GOT3 (cell line): ENCODE measurements at places on chromosomes 3 and 15.

- no peak for DNase-seq
These were observed 247.4 kb downstream of the MCTP2 start for GRCh38 chr15:94478763-94479162.

DNA sequence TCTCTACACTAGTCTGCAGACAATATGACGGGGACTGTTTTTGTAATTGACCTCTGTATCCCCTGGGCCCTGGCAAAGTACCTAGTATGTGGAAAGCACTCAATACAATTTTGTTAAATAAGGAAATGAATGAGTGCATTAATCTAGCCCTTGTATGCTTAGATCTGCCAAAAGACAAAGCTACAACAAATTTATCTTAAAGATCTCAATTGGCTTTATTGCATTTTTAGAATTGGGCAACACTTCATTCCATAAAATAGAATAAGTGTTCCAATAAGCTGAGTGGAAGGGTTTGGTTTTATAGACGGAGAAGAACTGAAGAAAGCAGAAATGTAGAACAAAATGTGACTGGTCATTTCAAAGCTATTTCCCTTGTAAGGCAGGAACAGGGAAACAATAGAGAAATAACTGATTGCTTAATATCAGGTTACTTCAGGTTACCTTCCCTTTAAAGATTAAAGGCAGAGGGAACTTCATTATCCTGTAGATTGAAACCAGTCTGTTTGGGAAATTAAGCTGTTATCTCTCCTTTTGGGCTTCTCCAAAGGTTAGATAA, 108.3 kb upstream of the MME start:
- DNase-seq = no peak

DNA sequence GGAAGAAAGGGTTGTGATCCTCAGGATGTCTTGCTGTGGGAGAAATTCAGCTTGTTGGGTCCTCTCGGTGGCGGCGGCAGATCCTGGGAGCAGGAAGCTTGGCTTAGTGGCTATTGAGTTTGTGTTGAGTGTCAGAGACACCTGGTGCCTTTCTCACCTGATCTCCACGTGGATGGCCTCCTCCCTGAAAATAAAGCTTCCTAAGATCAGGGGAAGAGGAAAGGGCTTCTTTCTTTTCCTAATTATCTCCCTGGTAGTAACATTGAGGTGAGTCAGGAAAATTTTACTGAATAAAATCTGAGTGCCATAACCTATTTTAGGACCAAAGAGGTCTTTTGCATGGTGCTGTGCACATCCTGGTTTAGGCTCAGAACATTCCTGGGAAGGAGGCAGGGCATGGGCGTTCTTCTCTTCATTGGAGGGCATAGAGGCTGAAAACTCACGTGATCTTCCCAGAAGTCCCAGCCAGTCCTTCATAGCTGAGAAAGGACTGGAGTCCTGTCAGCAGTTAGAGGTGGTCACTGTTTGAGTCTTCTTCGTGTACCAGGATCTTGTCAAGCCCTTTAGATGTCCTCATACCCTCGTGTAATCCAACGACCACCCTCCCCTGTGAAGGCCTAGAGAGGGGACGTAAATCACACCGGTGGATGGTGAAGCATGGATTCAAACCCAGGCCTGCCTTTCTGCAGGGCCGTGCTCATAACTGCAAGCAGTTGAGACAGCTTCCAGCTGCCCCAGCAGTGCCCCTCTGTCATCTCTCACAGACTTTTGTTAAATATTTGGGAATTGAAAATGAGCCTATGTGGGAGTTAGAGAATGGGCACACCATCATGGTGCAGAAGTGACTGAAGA, 1.1 kb downstream of the CMTM8 start:
- DNase-seq = no peak

GRCh38 chr3:121483290-121483689, 62.5 kb downstream of the POLQ start:
- DNase-seq = no peak

- no peak for DNase-seq
These were observed 366.3 kb downstream of the TIGIT start for GRCh38 chr3:114660124-114660523.
